ENCODE measurements at places on chromosomes 16 and 17.
A peak's percentile ranks its signal among the peaks of the same experiment; 100 is the strongest.

GRCh38 chr17:62193249-62193648 is 128.2 kb upstream of the MED13 start:
- DNase-seq, result no peak

- DNase-seq, result no peak
Measured at GRCh38 chr17:69339937-69340336, 13.0 kb upstream of the ABCA5 start.

DNA sequence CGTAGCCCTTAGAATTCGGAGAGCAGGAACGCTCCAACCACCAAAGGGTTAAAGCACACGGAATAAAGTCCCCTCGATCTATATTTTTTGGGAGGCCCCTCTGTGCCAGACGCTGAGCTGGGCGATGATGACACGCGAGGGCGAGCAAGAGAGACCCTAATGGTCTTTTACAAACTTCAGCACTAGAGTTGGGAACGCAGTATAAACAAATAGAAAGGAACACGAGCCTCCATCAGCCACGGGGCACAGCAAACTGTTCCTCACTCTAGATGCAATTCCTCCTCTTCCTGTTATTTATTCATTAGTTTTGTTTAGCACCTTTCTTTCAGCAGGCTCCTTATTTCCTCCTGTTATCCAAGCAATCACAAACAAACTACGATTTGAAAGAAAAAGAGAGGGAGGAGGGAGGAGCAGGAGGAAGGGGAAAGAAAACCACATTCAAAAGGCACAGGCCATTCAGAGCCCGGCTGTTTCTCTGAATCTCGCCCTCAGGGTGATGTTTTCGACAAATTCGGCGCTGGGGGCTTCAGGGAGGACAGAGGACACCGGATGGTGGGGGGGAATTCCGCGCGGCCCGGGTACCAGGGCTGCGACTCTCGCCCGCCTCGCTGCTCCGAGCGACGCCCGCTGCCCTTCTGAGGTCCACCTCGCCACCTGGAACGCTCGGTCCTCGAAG is 1.6 kb downstream of the TOX3 start:
- no peak for DNase-seq

- DNase-seq, result no peak
Measured at GRCh38 chr16:56252835-56253234, 61.5 kb downstream of the GNAO1 start.

DNA sequence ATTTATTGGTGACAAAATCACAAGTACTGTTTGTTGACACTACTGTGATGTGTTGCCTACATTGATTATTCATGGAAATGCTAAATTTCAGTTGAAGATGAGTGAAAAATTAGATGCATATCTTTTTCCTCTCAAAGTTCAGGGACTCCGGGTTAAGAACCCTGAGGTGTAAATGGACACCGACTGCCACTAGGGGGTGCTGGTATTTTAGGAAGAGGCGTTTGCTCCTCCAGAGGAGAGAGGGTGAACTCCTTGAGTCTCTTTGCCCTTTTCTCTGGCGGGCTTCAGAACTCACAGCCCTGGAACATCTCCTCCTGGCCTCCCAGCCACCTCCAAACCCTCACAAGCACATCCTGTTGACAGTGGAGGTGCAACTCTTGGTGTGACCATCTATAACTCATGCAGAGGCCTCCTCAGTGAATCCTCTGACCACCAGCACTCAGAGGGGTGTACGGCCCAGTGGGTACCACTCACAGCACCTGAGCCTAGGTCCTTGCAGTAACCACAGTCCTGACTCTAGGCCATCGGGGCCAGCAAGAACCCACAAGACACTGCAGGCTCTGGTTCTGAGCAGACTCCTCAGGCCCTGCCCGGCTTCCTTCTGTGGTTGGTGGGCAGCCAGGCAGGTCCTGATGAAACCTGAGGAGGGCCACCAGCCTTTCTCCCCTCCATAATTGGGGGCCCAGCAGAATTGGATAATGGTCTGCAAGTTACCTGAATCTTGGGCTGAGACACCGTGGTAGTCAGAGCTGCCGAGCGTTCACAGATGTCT is 26.2 kb upstream of the PIK3R5 start:
- DNase-seq, result peak; percentile 25

DNA sequence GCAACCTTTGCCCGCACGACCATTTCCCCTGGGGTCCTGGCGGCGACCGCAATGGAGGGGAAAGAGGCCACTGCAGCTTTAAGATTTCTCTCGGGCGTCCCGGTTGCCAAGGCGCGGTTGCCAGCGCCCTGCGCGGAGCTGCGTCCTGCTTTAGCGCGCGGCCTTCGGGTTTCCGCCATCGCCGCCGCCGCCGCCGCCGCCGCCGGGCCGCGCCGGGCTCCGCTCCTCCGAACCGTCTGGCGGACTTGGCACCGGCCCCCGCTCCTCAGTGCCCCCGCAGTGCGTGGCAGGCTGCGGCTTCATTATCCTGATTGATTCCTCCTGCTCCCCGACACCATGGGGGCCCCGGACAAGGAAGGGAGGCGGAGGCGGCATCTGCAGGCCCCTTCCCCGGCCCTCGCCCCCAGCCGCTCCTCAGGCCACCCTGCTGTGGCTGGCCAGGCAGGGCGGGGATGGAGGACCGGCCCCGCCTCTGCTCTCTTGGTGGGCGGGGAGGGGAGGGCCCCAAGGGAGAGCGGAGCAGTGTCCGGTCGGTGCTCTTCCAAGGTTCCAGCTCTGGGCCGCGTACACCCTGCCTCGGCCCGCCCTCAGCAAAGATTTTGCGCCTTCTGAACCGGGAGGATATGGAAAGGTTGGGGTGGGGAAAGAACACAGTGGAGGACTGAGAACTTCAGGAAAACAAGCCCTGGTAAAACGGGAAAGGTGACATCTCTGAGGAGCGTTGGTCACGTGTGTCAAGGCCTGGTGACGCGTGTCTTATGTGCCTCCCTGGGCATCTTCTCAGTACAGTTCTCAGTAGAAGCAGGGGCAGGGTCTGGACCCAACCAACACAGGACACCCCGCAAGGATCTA is 34.0 kb downstream of the NEUROD2 start:
- no peak for DNase-seq

GRCh38 chr17:80899402-80900268 is 92.0 kb upstream of the CHMP6 start:
- DNase-seq, result peak; percentile 59

GRCh38 chr17:28216052-28216451 is 102.9 kb upstream of the TMEM97 start:
- DNase-seq, result no peak

DNA sequence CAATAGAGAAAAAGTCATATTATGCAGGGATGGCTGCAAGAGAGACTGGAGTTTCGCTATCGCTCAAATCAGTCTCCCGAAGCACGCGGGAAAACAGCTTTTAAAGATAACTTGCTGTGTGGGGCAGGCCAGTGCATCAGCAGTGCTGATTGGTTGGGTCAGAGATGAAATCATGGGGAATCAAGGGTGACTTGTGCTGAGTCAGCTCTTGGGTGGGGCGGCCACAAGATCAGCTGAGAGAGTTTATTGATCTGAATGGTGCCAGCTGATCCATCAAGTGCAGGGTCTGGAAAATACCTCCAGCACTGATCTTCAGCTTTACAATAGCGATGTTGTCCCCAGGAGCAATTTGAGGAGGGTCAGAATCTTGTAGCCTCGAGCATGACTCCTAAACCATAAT is 430.5 kb downstream of the RBFOX1 start:
- DNase-seq, result no peak

- DNase-seq, result no peak
Measured at GRCh38 chr17:4938069-4938491, 1.8 kb downstream of the SLC25A11 start.

- no peak for DNase-seq
Measured at GRCh38 chr17:7496470-7497183, 12.5 kb downstream of the POLR2A start.

GRCh38 chr16:86575754-86576557 is 2.4 kb upstream of the FOXL1 start:
- DNase-seq, result no peak

DNA sequence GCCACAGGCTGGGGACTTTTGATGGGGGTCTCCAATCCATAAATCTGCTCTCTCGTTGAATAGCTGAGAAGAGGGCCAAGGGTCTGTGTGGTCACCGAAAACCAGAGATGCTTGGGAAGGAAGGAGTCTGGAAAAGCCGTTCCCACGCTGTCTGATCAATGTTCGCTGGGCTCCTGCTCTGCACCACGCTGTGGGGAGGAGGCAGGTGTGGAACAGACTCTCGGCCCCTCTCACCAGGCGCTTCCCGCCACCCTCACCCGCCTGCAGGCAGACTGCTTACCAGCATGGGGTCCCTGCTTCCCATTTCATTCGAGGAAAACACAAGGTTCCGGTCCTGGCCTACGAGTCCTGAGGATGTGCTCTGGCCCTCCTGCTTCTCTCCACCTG is 702 bp upstream of the ALDH3A1 start:
- no peak for DNase-seq

DNA sequence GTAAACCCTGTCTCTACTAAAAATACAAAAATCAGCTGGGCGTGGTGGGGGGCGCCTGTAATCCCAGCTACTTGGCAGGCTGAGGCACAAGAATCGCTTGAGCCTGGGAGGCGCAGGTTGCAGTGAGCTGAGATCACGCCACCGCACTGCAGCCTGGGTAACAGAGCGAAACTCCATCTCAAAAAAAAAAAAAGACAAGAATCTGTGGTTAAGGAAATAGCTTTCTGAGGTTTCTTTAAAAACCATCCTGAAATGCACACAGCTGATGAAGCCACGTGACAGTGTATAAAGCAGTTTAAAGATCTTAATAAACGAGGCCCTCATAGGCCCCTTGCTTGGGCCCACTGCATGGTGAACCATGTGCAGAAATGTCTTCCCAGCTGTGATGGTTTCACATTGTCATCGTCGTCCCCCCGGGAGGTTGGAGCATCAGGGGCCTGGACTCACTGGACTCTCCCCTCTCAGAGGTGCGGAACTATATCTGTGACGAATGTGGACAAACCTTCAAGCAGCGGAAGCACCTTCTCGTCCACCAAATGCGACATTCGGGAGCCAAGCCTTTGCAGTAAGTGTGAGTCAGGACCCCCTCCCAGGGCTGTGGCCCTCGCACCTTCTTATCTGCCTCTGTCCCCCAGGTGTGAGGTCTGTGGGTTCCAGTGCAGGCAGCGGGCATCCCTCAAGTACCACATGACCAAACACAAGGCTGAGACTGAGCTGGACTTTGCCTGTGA is 16.2 kb downstream of the ZNF276 start:
- DNase-seq, result no peak

GRCh38 chr17:75130632-75131277 is 787 bp downstream of the NT5C start:
- no peak for DNase-seq

DNA sequence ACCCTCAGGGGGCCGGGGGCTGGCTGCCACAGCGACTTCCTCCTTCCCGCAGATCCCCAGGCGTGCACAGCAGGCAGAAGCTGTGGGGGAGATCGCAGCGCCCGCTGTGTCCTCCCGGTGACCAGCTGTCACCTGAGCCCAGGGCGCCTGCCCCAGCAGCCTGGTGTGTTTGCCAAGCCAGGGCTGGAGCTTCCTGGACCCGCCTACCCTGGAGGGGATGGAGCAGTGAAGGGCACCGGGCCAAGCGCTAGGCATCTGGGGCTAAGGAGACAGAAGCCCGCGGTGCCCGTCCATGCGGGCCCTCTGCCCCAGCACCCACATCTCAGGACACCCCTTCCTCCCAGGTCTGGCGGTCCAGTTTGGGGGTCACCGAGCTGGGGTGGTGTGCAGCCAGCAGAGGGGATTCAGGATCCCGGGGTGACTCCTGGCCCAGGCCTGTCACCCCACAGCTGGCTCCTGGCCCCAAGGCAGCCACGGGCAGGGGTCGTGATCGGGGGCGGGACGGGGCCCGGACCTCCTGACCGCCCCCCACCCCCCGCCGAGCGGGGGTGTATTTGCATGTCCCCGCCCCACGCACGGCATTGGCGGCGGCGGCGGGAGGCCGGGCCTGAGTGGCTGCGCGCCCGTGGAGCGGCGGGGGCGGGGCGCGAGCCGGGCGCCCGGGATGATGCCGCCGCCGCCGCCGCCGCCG is at the start of gene RAB26:
Gene RAB26, plus strand, starts transcription at position 645 of the 691 bp plus-strand sequence. CDS start 159 bp downstream, outside the sequence.
- peak; percentile 19 for DNase-seq

- peak; percentile 25 for DNase-seq
Measured at GRCh38 chr17:1714980-1715802, 5.0 kb upstream of the TLCD2 start.

GRCh38 chr16:79282806-79283205 is 317.7 kb downstream of the MAF start:
- DNase-seq, result no peak

DNA sequence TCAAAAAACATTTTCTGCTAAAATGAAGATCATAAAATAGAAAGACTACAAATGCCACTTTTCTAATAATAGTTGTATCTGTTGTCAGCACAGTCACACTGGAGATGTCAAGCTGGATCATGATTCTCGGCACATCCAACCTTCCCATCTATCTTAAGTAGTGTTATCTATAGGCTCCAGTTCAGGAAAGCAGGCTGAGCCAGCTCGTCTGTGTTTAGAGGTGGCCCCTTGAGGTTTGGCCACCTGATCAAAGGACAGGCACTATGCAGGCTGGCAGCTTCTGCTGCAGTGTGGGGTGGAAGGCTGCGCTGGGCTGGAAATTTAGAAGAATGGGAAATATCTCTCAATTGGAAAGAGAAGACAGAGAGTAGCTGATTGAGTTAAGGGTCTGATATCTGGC is 32.4 kb downstream of the SMYD4 start:
- DNase-seq, result no peak

- DNase-seq, result no peak
Measured at GRCh38 chr17:4444782-4445473, 11.2 kb downstream of the SPNS3 start.

GRCh38 chr16:21265104-21265837 is 12.8 kb downstream of the CRYM start:
- no peak for DNase-seq

GRCh38 chr16:67137605-67138004 is 13.2 kb downstream of the B3GNT9 start:
- no peak for DNase-seq

GRCh38 chr17:34361478-34362061 is 1.5 kb downstream of the CCL1 start:
- DNase-seq, result peak; percentile 41

DNA sequence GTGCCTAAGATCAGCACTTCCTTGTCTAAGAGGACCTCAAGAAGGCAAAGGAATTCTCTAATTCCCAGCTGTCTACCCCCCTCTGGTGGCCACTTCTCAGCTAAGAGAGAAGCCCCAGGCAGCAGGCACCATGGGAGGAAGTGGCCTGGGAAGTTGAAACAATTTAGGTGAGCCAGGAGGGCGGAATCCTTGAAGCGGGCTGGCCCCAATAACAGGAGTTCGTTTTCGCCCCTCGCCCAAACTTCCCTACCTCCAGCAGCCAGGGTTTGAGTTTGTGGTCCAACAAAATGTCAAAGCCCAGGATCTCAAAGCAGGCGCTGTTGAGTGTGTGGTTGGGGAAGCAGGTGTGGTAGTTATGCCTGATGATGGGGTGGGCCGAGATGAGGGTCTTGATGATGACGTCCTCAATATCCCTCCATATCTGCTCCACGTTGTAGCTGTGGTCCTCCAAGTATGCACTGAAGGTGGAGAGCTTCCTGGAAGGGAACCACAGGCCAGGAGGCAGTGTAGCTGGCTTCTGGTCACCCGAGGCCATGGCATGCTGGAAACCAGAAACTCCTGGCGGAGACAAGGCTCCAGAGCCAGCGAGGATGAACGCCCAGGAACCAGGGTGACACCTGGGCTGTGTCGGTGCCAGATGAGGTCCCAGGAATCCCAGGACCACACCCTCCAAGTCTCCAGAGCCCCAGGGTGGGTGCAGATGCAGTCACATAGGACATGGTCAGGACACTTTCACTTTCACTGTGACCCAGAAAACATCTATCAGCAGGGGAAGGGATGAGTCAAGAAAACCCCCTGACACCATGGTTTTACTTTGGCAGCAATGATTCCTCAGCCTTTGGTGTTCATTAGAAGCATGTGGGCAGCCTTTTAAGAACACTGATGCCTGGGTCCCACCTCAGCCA is 25.6 kb downstream of the TTLL6 start:
- DNase-seq, result no peak

GRCh38 chr17:14559264-14560119 is 258.6 kb downstream of the HS3ST3B1 start:
- DNase-seq, result no peak

All from activated CD4-positive, CD25-positive, alpha-beta regulatory T cell (primary cell).